ENCODE measurements at places on chromosomes 6 and 20. TPM values are rescaled to one million over a fixed set of nuclear protein-coding genes. Genes with fewer than 3 reads are reported as not detected.

DNA sequence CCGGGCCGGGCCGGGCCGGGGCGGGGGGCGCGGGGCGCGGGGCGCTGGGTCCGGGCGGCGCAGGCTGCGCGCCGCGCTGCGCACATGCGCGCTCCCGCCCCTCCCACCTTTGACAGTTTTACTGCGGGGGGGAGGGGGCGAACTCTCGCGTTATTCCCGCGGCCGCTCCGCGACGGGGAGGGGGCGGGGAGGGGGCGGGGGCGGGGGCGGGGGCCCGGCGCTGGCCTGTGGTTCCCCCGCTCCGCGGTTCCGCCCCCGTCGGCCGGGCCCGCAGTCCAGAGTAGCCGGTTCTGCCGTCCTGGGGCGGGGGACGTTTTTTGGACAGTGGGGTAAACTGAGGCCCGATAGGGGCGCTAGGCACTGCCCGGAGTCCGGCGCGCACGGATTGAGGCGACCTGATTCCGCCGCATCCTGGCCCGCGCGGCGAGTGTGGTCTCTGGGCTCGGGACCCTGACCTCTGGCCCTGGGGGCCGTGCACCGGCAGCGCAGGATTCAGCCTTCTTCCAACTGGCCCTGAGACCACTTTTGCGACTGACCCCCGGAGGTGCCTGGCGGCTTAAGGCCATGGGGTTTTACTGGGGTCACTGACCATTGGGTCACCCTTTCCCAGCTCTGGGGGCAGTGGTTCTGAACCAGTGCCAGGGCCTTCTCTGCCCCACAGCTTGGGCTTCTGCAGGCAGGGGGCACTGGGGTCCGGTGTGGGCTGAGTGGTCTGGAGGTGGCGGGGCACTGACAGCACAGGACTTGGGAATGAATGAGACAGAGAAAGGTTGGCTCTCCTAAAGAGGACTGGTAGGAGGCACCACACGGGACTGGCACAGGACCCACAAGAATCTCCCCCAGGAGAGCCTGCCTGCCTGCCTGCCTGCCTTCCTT is at the start of gene ZNF512B:
Gene ZNF512B (minus strand): TSS at position 93 of the 876 bp plus-strand sequence. CDS start 1,980 bp downstream, outside the sequence.
- H3K4me1 ChIP-seq: peaks cover 24% of the 10 kb centered on the region
- H3K36me3 ChIP-seq: peaks cover 10% of the 10 kb centered on the region
- peak within 1 kb of the TSS; percentile 76 for H3K27ac ChIP-seq
- H3K27me3 ChIP-seq: no peaks in the 10 kb centered on the region

GRCh38 chr6:12012038-12012557 is at the start of gene HIVEP1:
TSS of gene HIVEP1 (plus strand) at chr6:12012312. CDS start at chr6:12015629, 3,317 bp downstream.
- H3K27me3 ChIP-seq: no peaks in the 10 kb centered on the region
- peak within 1 kb of the TSS; percentile 98 for H3K4me3 ChIP-seq
- peaks cover 38% of the 10 kb centered on the region for H3K36me3 ChIP-seq
- H3K27ac ChIP-seq: peak within 1 kb of the TSS; percentile 94
- peaks cover 43% of the 10 kb centered on the region for H3K4me1 ChIP-seq

DNA sequence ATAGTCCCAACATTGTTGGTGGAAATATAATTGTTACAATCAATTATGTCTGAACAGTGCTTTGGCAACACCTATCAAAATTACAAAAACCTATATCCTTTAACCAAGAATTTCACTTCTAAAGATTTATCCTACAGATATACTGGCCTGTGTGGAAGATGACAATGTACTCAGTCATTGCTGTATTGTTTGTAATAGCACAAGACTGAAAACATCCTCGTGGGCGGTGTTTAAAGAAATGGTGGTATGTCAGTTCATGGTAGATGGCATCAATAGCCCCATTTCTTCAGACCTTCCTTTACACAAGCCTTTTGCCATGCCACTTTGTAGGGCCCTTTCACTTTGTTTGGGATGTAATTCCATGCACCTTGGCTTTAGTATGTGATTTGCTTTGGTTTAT is 9.8 kb upstream of the TPBG start:
- no peaks in the 10 kb centered on the region for H3K4me1 ChIP-seq
- H3K27ac ChIP-seq: no peak overlapping the region
- H3K27me3 ChIP-seq: peaks cover 8% of the 10 kb centered on the region
- no peaks in the 10 kb centered on the region for H3K36me3 ChIP-seq
- no peak overlapping the region for H3K4me3 ChIP-seq

DNA sequence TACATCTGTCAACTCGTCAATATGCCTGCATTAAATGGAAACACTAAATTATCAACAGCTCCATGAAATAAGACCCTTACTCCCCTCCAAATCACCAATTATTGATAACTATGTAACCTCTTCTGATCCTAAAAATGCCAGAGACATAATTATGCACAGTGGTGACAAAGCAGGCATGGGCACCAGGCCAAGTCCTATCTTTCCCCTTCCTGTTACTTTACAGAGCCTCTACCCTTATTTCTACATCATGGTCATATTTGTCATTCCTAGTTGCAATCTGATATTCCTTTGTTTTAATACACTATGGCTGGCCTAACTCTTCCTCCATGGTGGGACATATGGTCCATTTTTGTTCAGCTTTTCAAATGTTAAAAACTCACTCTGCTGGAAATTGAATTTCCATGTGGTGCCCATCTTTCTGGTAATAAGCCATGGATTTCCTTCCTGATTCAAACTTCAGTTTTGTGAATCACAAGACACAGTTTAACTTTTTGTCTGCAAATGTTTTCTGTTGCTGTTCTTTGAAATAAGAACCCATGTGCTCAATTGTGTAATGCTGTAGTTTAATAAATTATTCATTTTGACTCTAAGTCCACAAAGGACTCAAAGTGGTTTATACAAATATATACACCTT is 41.8 kb upstream of the ARFGEF2 start:
- H3K4me3 ChIP-seq: no peak overlapping the region
- H3K4me1 ChIP-seq: peaks cover 11% of the 10 kb centered on the region
- no peak overlapping the region for H3K27ac ChIP-seq
- H3K36me3 ChIP-seq: no peaks in the 10 kb centered on the region

GRCh38 chr6:18368277-18369105 is 18.7 kb upstream of the RNF144B start:
- H3K4me3 ChIP-seq: no peak overlapping the region
- H3K36me3 ChIP-seq: no peaks in the 10 kb centered on the region
- H3K4me1 ChIP-seq: no peaks in the 10 kb centered on the region
- H3K27me3 ChIP-seq: peaks cover 13% of the 10 kb centered on the region

DNA sequence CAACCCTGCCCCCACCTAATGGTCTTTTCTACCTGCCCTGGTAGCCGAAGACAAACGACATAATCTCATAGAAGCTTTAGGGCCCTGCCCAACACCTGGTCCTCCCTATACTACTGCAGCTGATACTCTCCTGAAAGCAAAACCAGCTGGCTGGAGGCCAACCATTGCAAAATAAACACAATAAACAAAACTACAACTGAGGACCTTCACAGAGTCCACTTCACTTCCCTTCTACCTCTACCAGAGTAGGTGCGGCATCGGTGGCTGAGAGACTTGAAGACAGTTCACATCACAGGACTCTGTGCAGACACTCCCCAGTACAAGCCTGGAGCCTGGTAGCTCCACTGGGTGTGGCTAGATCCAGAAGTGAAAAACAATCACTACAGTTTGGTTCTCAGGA is 476.2 kb downstream of the MMUT start:
- H3K27ac ChIP-seq: no peak overlapping the region
- H3K27me3 ChIP-seq: no peaks in the 10 kb centered on the region

Gene IP6K3
- total RNA-seq: not detected

Data from activated CD4-positive, alpha-beta memory T cell treated with anti-CD3 and anti-CD28 coated beads, Interleukin-2, amount 10 ng/mL, durations not matched to agents 7 days and 5 days (primary cell).